Stimulated activated CD4-positive, alpha-beta T cell treated with anti-CD3 and anti-CD28 coated beads, Interleukin-2, amount 100 ng/mL, for 4 hours (primary cell): ENCODE measurements at places on chromosomes 7 and 10.

- DNase-seq: no peak
Measured at GRCh38 chr7:155231941-155232340, 65.7 kb upstream of the INSIG1 start.

GRCh38 chr10:5911670-5912069 is 21.6 kb downstream of the FBH1 start:
- DNase-seq: no peak

- DNase-seq: no peak
Measured at GRCh38 chr7:65554-65953, 126.8 kb upstream of the FAM20C start.

DNA sequence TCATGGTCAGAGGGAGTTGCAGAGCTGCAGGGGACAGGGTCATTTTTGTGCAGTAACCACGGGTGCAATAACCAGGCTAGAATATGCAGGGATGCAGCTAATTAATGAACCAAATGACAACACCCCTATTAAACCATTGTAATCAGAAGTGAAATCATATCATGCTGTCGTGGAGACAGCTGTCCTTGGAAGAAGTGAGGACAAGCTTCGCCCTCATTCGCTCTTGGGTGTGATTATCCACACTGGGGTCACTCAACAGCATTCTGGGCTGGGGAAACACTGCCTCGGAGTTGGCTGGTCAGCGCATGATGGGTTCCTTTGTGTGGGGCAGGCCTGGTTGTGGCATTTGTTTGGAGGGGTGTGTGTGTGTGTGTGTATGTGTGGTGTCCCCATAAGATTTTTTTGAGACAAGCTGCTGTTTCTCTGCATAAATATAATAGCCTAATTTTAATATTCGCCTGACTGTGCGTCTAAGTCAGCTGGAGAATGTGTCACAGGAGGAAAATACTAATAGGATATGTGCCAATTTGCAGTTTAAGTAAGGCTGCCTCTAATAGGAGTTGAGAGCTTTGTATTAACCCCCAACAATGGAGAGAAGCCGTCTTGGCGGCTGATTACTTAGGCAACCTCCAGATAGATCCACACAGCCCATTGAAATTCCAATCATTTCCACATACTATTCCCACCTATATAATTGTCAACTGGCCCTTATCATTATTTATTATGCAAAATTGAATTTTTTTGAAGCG is 149.4 kb downstream of the DNAJB6 start:
- no peak for DNase-seq
